ENCODE measurements at places on chromosomes 16 and 17. TPM values are rescaled to one million over a fixed set of nuclear protein-coding genes. Genes with fewer than 3 reads are reported as not detected.

Gene GFAP
- 0.95 TPM for polyA plus RNA-seq

Gene GPR179
- polyA plus RNA-seq, result 0.05 TPM

Gene HS3ST2
- 0.21 TPM for polyA plus RNA-seq

Gene PIRT
- 0.03 TPM for polyA plus RNA-seq

Gene KRT28
- polyA plus RNA-seq, result not detected

Gene ANKRD40CL
- 0.17 TPM for polyA plus RNA-seq

Gene OR2C1
- polyA plus RNA-seq, result 0.99 TPM

Gene FOXJ1
- polyA plus RNA-seq, result 16.4 TPM

Gene VMO1
- polyA plus RNA-seq, result 0.74 TPM

Gene RNF227
- polyA plus RNA-seq, result 4.3 TPM

Gene CLDN6
- polyA plus RNA-seq, result 32.8 TPM

Gene TMEM114
- polyA plus RNA-seq, result 0.43 TPM

Gene ADAD2
- not detected for polyA plus RNA-seq

Gene CCL13
- not detected for polyA plus RNA-seq

Gene NOMO2
- polyA plus RNA-seq, result 108 TPM

Gene KRT23
- 2.3 TPM for polyA plus RNA-seq

Gene CCL15
- polyA plus RNA-seq, result 6.3 TPM

Gene CACNG1
- polyA plus RNA-seq, result not detected

Gene ALOX15B
- 1.8 TPM for polyA plus RNA-seq

Gene CFAP52
- polyA plus RNA-seq, result 1.9 TPM

Gene ERI2
- polyA plus RNA-seq, result 35.9 TPM

Gene TCAP
- 2.2 TPM for polyA plus RNA-seq

Gene KRTAP9-4
- not detected for polyA plus RNA-seq

Gene ZG16B
- polyA plus RNA-seq, result 0.59 TPM

Gene KRTAP9-8
- polyA plus RNA-seq, result not detected

Gene FAHD1
- polyA plus RNA-seq, result 49.5 TPM

Measured in left renal cortex interstitium (tissue), 4 donors.